ENCODE measurements at places on chromosomes 16 and 17.

GRCh38 chr16:14300705-14301168 lies 229.6 kb downstream of the MRTFB start:
- DNase-seq = peak; percentile 70

GRCh38 chr17:42460371-42460770 lies 1.7 kb downstream of the ATP6V0A1 start:
- no peak for DNase-seq

DNA sequence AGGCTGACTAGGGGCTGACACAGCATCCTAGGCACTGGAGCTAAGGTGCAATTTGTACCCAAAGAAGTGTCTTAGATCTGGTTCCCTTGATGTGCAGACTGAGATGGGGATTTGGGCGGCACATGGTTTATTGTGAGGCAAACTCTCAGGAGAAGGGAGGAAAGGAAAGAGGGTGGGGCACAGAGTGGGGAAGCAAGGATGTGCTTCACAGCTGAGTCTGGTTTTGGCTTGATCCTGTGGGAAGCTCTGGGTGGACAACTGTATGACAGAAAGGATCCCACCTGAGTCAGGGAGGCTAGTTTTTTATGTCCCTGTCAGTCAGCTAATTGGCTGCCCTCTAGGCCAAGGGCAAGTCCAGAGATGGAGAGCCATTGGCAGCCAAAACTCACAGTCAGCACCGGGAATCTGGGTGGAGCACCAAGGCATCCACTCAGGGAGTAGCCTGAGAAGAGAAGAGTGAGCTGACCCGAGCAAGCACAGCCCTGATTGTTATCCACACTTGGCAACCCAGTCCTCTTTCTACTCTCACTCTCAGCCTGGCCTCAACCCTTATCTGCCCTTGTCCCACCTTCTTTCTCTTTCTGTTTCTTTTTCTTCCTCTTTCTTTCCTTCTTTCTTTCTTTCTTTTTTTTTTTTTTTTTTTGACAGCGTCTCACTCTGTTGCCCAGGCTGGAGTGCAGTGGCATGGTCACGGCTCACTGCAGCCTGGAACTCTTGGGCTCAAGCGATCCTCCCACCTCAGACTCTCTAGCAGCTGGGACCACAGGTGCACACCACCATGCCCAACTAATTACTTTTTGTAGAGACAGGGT lies 12.0 kb downstream of the ARL4D start:
- no peak for DNase-seq

DNA sequence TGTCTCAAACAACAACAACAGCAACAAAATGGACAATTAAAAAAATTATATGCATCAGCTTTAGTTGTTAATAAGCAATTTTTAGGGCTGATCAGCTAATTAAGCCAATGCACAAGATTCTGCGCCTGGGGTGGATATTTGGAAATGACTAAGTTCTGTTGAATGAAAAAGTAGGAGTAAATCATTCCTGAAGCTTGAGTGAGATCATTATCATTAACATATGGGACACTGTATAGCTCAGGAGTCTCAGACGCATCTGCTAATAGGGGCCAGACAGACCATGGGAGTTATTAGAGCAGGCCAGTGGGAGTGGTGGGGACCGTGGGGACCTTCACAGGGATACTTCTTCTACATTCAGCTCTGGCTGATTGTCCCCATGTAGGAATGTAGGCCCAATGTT lies 22.8 kb downstream of the IRX5 start:
- DNase-seq = no peak

GRCh38 chr17:4902540-4902939 lies 358 bp downstream of the CHRNE start:
- DNase-seq = no peak
